IMR-90 (cell line): ENCODE measurements at places on chromosomes 7 and 10.

GRCh38 chr10:3363311-3364045 is 190.9 kb upstream of the PITRM1 start:
- peak; percentile 49 for DNase-seq

DNA sequence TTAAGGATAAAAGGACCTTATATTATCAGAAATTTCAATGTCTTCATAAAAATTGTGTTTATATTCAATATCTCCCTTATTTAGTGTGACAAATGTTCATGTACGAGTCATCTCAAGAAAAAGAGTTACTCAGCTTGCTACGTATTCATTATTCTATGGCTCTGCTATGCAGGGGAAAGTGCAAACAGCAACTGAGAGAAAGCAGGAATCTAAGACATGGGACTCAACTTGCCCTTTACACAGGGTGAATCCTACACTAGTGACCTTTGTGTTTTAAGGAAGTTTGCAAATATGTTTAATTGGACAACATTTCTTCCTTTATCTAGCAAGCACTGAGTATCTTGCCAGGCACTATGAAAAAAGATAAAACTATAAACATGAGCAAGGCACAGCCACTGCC is 104.7 kb downstream of the NPSR1 start:
- peak; percentile 0 for DNase-seq

DNA sequence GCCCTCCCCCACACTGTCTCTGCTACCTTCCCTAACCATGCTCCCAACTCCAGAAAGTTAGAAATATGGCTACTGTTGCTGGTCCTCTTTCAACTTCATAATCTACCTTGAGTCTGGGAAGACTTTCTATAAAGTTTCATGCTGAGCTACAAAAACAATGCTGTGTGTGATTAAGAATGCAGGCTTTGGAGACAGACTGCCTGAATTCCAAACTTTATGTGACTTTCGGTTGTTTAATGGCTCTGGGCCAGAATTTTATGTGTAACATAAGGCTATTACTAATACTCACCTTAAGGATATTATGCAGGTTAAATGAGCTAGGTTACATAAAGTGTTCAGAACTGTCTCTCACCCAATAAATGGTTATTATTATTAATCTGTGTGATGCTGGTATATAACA is 19.1 kb downstream of the BET1 start:
- DNase-seq, result no peak

- no peak for DNase-seq
Measured at GRCh38 chr10:101237982-101238731, 8.9 kb upstream of the LBX1 start.
